Substantia nigra (tissue), 51 donors: ENCODE measurements at places on chromosomes 4 and X.

DNA sequence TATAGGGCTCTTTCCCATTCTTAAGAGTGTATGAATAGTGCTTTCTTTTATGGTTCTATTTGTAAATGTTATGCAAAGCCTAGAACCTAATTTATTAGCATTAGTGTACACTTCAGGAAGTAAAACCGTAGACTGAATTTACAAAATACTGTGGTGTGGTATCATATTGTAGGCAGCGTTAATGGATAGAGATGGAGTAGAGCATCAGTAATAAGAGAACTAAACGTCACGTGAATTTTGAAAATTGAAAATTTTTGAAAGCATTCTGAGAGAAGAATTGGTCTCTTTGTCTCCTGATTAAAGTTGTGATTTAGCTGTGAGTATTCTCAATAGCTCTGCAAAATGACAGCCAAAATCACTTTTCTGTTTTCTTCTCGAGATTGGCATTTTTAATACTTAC is 2.9 kb downstream of the STIM2 start:
- DNase-seq: no peak

GRCh38 chrX:97797076-97797475 is 913.4 kb downstream of the RPA4 start:
- DNase-seq: no peak

DNA sequence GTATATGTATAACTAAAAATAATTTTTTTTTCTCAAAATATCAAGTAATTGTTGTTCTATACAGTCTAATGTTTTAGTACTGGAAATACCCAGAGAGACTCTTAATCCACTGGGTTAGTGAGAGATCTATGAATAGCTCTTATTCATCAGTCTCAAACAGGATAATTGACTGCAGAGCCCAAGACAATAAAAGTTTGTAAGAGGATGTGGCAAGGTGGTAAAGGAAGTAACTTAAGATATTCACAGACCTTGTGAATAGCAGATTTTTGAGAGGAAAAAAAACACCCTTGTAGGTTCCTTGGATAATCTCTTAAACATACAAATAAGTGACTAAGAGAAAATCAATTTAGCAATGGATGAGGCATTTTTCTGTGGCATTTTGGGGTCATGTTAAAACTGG is 210.9 kb upstream of the FAM241A start:
- no peak for DNase-seq

- no peak for DNase-seq
Measured at GRCh38 chrX:109958266-109958665, 44.6 kb upstream of the TMEM164 start.

DNA sequence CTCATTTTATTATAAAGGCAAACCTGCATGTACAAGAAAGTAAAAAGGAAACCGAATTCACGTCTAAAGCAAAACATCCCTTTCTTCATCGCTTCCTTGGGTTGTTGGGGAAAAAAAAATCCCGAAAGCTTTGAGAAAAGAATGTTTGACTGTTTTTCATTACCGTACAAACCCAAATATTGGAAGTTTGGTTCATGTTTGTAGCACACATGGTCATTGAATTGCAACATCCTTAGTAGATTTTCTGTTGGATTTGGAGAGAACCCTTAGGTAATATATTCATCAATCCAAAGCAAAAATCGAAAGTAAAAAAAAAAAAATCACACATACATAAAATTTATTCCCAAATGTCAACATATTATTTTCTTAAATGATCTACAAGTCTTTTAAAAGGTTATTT is 420.3 kb downstream of the MAPK10 start:
- DNase-seq: no peak

GRCh38 chr4:121026034-121026433 is 46.3 kb downstream of the NDNF start:
- no peak for DNase-seq

DNA sequence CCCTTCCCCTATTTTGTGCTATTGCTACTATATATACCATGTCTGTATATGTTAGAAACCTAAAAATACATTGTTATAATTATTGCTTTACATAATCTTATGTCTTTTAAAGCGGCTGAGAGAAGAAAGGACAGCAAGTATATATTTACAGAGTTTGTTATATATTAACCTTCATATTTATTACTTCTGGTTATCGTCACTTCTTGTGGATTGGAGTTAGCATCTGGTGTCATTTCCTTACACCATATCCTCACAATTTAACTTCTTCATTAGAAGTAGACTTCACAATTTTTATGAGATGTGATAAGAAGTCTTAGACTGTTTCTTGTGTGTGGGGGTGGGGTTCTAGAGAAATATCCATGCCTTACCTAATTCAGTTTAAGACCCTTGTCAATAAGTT is 123.1 kb downstream of the ATXN3L start:
- no peak for DNase-seq

- DNase-seq: no peak
Measured at GRCh38 chr4:103415801-103416200, 217.7 kb upstream of the CENPE start.

- DNase-seq: no peak
Measured at GRCh38 chr4:845836-846251, 19.9 kb upstream of the CPLX1 start.

GRCh38 chr4:95531141-95531540 is 17.6 kb downstream of the UNC5C start:
- DNase-seq: no peak

- peak; percentile 30 for DNase-seq
Measured at GRCh38 chrX:40167850-40168479, 70.2 kb upstream of the BCOR start.

- no peak for DNase-seq
Measured at GRCh38 chrX:72367516-72367915, 61.8 kb upstream of the CITED1 start.

- DNase-seq: no peak
Measured at GRCh38 chrX:153669174-153669890, 4.3 kb downstream of the PNCK start.

- DNase-seq: no peak
Measured at GRCh38 chr4:40577588-40578253, 51.9 kb downstream of the RBM47 start.

DNA sequence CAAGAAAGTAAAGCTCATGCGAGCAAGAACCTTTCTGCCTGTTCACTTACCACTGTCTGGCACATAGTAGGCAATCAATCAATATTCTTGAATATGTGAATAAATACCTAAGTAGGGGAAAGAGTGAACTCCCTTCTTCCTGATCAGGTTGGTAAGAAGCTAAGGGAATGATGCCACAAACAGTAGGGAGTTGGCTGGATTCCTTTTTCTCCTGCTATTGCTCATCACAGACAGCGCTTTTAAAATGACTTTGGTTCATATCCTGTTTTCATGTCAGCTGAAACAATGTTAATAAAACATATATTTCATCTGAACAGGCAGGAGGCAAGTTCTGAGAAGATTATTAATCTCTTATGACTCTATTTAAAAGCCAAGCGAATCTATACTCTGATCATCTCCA is 99.2 kb downstream of the NSUN7 start:
- DNase-seq: no peak

DNA sequence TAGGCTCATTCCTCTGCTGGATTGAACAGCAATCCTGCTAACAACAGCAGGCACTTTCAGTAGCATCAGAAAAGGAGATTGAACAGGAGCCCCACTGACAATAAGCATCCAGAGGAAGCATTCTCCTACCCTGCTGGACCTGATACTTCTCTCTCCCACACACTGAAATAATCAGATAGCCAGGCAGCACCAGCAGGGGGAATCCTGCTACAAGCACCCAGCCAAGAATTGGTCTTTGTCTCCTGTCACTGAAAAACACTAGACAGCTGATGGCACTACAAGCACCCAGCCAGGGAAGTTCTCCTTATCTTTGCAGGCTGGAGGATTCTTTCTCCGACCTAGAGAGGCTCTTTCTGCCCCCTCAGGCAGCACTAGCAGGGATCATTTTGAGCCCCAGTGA is 444.3 kb upstream of the GRIA3 start:
- no peak for DNase-seq

DNA sequence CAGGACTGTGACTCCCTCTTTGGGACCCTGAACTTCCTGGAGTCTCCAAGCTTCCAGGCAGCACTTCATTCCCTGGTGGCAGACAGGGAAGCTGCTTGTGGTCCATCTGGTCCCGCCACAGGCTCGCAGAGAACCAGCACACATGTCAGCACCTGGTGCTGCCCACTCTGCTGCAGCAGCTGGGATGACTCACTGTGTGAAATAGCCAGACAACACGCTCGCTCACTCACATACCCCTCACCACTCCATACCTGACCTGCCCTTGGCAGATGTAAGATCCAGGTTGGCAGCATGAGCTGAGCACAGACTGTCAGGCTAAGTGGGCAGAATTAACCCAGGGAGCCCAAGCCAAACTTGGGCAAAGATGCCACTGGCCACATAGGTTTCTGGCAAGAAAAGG is 613.5 kb downstream of the PCDH18 start:
- no peak for DNase-seq

GRCh38 chrX:44234116-44234515 is 109.4 kb downstream of the EFHC2 start:
- DNase-seq: no peak

- DNase-seq: no peak
Measured at GRCh38 chrX:71629467-71629866, 11.2 kb upstream of the CXCR3 start.

DNA sequence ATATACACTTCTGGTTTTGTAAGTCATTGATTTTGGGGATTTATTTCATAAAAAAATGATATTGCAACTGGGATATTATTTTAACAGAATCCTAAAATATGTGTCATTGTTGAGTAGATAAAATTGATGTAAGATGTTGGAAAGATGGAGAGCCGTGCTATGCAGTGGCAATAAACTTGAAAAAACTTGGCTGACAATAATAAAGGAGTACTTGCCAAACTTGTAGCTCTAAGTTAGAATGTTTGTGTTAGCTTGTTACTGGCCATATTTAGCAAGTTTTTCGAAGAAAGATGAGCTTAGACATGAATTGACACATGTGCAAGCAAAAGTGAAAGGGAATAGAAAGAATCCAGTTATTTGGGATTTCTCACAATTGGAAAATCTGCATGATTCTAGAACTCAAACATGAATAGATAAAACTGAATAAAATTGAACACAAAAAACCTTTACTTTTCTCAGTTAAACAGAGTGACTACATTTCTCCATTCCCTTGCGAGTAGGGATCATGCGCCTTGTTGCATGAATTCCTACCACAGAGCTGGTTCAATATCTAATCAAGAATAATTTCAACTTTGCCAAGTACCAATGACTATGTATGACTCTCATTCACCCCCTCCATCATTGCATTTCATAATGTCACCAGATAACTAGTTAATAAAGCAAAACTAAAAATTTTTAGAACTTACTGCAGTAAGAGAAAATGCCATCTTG is 327.8 kb downstream of the CAMK2D start:
- no peak for DNase-seq

DNA sequence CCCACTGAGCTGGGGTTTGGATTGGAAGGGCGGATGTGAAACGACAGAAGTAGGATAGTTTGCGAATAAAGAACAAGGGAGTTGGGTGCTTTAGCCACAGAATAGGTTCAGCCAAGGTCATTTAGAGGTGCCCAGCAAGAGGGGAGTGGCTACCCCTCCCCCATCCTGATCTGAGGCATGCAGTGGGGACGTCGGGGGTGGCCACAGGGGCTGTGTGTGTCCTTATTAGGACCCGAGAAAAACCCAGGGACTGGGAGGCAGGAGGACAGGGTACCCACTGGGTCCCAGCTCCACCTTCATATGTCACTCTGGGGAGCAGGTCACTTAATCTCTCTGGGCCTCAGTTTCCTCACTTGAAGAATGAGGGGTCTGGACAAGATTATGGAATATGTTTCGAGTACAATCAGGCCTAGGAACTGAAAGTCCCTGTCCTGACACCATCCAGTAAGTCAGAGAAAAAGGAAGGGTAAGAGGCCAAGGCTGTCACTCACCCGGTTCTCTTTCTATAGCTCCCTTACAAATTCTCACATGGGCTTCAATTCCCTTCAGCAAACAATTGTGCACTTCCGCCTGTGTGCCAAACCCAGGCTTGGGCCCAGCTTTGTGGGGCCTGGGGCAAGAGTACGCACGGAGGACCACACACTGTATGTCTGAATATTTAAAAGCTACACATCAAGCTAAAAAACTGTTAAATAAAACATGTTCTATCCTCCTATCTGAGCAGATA is 4.2 kb upstream of the NYX start:
- DNase-seq: no peak

DNA sequence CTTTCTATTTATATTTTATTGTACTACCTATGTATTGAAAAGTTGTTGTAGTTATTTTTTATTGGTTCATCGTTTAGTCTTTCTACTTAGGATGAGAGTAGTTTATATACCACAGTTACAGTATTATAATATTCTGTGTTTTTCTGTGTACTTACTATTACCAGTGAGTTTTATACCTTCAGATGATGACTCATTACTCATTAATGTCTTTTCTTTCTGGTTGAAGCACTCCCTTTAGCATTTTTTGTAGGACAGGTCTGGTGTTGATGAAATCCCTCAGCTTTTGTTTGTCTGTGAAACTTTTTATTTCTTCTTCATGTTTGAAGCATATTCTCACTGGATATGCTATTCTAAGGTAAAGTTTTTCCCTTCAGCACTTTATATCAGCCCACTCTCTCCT is 7.7 kb downstream of the LUZP4 start:
- DNase-seq: no peak

GRCh38 chrX:30483996-30484395 is 93.6 kb downstream of the TASL start:
- DNase-seq: no peak

- DNase-seq: no peak
Measured at GRCh38 chrX:39203427-39203826, 402.2 kb downstream of the MID1IP1 start.

DNA sequence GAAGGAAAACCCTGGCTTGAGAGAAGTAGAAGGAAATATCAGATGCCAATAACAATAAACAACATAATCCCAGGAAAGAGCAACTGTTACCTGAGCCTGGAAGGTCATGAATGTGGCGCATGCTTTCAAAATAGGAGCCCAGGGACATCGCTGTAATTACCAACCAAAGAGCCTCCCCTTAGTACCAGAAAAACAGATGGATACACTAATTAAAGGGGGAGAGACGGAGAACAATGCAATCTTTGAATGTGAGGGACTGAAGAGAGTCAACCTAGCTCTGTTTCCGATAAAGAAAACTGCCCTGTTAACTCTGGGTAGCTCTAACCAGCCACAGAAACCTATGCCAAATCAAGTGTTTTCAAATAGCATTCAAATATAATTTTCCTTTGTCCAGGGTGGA is 161.4 kb downstream of the ENOX2 start:
- no peak for DNase-seq

DNA sequence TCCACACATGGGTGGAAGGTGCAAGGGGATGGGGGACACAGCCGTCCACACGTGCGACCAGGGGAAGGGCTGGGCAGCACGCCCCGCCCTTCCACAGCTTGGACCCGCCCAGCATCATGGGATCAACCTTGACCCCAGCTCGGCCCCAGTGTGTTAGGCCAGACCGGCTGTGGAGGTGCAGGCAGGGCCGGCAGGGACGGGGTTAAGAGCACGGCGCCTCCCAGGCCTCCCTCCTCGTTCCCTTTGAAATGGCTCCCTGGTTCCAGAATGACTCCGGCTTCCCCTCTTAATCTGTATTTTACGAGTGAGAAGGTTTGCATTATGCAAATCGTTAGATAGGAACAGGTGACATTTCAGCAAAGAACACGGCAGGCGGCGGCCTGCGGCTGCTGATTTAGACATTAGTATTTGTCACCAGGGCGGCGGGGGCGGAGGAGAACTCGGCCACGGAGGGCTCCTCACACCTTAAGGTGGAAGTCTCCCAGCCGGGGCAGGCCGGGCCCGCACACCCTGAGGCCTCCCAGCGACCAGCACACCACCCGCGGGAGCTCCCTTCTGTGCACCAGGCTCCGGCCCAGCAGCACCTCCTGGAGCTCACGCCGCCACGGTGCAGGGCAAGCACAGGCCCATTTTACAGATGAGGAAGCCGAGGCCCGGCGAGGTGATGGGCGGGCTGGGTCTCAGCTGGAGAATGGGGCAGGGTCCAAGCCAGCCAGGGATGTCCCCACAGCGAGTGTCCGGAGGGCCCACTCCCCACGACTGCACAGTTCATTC is 116.1 kb downstream of the FAM53A start:
- DNase-seq: no peak
